SK-N-MC (cell line): ENCODE measurements at places on chromosomes 2 and 18.

DNA sequence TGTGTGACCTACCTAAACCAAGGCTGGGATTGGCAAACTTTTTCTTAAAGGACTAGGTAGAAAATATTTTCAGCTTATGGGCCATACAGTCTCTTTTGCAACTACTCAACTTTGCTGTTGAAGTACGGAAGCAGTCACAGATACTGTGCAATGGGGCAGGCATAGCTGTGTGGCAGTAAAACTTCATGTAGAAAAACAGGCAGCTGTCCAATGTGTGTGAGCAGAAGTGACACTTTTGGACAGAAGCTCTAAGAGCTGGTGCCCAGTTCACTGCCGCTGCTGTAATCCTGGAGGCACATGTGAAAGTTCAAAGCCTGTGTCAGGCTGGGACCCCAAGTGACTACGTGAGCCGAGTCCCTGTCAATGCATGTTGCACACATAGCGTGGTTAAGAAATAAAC, 46.7 kb downstream of the MAPK4 start:
- DNase-seq = no peak

- DNase-seq = no peak
Observed at GRCh38 chr2:62968168-62968567, 82.5 kb upstream of the OTX1 start.

DNA sequence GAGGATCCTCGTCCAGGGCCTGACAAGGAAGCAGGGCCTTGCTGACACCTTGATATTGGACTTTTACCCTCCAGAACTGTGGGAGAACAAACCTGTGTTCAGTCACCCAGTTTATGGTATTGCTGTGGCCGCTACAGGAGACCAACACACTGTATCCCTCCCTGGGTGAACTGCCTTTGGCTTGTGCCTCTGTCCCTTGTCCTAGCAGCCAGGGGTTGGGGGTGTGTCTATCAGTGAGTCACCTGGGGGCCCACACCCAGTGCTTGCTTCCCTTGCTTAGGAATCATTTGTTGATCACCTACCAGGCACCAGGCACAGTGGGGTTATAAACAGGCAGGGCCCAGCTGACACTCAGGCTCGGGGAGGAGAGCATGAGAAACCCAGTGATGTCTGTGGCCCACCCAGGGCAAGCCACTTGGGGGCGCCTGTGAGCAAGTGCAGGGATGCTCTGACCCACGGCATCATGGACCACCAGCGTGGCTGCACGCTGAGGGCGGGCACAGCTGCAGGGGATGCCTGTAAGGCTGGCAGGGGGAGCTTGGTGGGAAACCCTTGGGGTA, 17.1 kb downstream of the TMEM185B start:
- DNase-seq = no peak

DNA sequence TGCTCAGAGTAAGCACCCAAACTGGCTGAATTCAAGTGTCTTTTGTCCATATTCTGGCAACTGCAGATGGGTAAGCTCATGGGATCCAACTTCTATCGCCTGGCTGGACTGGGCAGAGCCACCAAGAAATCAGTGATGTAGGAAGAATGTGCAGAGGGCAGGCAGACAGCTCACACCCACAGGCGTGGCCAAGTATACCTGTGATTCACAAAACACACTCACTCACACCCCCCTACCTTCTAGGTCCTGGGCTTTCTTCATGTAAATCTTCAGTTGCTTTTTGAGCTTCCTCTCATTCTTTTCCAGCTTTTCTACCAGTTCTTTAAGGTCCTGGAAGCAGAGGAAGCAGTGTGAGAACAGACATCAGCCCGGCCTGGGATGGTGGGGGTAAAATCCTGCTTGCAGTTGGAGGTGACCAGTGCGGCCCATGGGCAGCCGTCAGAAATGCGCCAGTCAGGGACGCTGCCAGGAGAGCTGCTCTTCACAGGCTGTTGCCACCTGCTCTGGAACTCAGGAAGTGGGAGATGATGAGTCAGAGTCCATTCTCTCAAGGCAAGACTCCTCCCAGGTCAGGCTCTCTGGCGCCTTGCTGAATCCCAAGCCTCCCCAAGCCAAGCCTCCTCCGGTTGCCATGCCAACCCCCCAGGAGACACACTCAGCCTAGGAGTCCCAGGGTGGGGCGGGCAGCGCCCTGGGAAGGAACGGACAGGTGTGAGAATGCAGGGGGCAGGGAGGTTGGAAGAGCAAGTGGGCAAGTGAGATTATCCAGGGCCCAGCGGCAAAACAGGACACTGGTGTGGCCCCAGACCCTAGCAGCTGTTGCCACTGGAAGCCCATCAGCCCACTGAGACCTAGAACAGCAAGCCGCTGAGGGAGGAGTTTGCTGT, 36.2 kb upstream of the ACAA2 start:
- DNase-seq = no peak

DNA sequence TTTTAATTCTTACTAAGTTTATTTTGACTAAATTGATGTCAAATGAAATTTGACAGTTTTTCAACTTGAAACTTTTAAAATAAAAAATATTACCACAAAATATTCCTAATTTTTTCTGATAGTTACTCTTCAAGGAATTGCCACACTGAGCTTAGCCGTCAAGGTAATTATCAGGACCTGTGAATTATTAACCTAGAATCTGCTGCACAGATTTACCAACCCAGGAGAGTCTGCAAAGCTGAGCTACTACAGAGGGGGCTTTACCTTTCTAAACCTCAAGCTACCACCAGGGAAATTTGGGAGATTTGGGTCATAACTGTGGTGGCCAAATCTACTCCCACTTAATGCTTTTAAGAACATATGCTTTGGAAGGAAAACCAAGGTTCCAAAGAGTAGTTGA, 324.6 kb downstream of the CCDC178 start:
- no peak for DNase-seq

GRCh38 chr2:234533626-234534025, 36.7 kb upstream of the ARL4C start:
- DNase-seq = no peak

- no peak for DNase-seq
Observed at GRCh38 chr2:44321360-44321759, 39.9 kb downstream of the PREPL start.

DNA sequence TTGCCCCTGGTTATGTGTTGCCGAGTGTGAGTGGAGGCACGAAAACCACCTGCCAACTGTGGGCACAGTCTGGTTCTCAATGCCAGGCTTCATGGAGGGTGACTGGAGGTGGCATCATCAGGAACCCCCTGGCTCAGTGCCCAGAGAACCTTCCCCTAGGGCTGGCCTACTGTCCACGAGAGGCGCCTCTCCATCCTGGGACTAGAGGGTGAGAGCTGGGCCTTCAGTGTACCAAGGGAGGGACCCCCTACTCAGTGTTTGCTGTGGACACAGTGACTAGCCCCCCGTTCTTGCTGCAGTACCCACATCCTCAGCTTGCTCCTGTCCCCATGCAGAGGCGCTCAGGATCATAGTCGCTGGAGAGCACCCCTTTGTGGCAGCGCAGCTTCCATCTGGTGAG, 202.6 kb downstream of the HDAC4 start:
- no peak for DNase-seq

DNA sequence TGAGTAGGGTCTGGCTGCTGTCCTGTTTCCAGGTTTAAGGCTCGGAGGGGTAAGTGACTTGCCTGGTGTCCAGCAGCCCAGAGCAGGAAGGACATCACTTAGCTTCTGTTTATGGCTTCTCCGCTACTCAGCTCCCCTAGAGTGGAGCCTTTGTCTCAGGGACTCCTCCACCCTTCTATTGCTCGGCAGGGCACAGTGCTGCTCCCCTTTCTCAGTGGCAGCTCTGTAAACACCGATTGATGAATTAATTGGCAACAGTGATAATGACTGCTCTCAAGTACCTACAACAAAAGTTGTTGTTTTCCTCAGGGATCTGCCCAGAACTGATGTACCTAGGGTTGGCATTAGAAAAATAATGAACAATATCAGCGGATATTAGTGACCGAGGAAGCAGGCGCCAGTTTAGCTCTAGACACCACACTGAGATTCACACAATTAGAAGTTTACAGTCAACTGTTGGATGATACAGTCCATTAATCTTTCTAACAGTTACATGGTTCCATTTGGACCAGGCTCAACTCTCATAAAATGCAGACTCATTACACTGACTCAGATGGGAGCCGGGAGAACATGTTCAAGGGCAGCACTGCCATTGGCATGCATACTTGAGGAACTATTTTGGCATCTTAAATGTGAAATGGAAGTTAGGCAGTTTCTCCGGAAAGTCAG, 265.7 kb downstream of the MTX2 start:
- no peak for DNase-seq

DNA sequence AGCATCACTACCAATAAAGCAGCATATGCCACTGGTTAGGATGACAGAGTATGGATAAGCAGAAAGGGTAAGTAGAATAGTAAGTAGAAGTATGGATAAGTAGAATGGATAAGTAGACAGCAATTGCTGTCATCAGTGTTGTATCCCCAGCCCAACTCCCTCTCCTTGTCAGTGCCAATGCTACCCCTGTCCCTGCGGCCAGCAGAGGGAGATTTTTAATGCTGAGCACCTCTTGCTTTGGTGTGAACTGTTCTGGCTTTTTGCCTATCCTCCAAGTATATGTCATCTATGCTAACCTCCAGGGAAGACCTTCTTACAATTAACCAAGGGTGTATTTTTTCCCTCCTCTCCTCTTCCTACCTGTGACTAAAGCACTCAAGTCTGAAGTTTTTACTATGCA, 136.7 kb upstream of the SPHKAP start:
- no peak for DNase-seq

DNA sequence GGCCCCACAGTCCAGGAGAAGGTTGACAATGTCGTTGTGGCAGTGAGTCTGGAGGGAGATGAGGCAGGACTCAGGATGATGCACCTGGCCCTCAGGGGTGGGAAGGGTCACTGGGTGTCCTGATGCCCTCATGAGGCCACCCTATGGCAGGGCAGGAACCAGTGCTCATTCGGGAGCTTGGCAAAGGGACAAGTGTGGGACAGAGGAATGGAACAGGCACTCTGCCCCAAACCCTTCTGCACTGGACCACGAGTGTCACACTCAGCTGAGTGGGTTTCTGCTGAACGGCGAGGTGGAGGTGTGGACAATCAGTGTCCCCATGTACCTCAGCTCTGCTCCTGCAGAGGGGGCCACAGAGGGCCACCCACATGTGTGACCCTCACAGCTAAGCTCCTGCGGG, 32.0 kb downstream of the ANKMY1 start:
- no peak for DNase-seq

GRCh38 chr2:42050703-42051542, 3.1 kb downstream of the PKDCC start:
- DNase-seq = no peak

DNA sequence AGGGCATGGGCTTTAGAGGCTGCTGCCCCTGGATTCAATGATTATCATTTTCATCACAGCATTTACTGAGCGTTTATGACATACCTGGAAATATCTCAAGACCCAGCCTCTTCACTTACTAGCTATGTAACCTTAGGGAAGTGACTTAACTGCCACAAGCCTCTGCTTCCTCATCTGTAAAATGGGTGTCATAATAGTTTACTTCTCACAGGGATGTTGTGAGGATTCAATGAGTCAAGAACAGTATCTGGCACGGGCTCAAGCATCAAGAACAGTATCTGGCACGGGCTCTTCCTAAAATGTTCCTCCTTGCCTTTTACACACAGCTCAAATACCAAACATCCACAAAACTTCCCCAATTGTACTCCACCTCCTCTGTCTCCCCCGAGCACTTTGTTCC, 31.4 kb downstream of the LGALSL start:
- DNase-seq = no peak

DNA sequence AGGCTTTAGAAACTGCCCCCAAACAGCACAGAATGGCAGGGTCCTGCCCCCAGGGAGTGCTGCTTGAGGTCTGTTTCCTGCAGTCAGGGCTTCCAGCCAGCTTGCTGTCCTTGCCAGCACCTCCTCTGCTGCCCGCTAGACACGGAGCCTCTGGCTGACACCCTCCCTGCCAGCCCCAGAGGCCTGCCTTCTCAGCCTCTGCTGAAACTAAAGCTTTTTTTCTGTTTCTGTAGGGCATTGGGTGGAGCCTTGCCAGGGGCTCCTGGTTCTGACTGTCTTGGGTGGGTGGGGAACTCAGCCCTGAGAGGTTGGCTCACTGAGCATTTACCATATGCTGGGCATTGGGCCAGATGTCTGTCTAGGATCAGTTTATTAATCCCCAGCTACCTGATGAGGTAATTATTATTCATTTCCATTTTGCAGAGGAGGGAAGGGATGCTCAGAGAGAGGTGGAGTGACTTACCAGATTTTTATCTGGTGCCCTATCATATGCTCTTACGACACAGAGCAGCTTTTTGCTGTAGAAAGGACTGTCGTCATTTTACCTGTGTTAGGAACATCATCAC, 35.4 kb downstream of the INPP4A start:
- peak; percentile 40 for DNase-seq

GRCh38 chr2:239833269-239834109, 191.7 kb downstream of the NDUFA10 start:
- DNase-seq = no peak

DNA sequence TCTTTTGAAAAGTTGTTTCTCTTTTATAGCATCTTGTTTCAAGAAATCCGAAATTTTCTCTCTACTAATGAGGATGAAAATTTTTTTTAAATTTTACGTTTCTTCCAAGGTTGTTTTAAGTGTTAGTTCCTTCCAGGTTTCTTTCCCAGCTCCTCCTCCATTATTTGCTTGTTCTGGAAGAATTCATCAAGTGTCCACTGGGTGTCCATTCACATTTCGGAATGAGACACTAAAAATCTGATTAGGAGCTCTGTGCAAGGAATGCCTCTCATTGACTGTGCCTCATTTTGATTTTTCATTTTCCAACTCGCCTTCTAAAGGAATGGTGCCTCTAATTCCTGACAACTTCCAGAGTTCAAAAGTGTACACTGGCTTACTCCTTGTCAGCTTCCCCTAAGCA, 6.1 kb downstream of the SP100 start:
- DNase-seq = no peak
